Activated CD4-positive, alpha-beta T cell treated with anti-CD3 and anti-CD28 coated beads, Interleukin-2, amount 50 U/mL, for 1 hour (primary cell): ENCODE measurements at places on chromosomes 2 and 18.

- no peak for DNase-seq
Observed at GRCh38 chr18:45741056-45741455, 17.1 kb downstream of the SLC14A1 start.

DNA sequence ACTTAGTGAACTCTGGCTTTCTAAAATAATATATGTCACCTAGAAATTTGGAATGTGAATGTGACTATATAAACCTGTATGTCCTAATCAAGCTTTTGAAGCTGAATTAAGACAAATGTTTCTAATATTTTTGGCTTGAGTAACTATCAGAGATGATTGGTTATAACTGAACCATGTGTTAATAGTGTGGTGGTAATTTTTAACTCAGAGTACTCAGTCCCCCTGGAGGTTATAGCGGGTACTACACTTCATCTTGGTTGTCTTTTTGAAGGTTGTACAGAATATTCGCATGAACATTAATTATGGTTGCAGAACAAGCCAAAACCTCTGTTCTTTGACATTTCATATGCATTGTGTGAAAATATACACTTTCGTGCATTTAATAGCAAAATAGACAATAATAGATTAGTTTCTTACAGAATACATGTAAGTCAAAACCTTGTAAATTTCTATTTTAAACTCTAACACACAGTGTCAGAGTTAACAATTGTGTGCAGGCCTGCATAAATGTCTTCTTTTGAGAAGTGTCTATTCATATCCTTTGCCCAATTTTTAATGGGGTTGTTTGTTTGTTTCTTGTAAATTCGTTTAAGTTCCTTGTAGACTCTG, 86.0 kb downstream of the OSBPL6 start:
- DNase-seq: peak; percentile 9

- DNase-seq: no peak
Observed at GRCh38 chr2:17594533-17595401, 54.3 kb downstream of the VSNL1 start.

DNA sequence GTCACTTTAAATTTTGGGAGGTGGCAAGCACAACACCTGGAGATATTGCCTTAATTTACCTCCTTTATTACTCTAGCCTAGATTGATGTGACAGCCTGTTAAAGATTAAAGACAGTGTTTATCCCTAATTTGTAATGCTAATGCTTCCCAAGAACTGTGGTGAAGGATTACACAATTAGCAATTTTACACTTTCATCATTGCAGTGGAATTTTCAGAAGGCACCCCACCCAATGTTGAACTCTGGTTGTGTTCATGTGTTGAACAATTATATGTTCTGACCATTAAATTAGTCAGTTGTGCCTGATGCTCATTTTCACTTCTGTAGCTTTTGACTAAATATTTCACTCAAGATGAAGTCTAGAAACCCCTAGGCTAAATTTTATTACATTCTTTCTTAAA, 317.1 kb upstream of the CWC22 start:
- DNase-seq: no peak

- no peak for DNase-seq
Observed at GRCh38 chr18:10405014-10405493, 49.4 kb upstream of the APCDD1 start.

- no peak for DNase-seq
Observed at GRCh38 chr2:42239289-42239661, 70.1 kb downstream of the EML4 start.

GRCh38 chr2:210818473-210818872, 262.1 kb downstream of the CPS1 start:
- no peak for DNase-seq

- no peak for DNase-seq
Observed at GRCh38 chr2:69499966-69500365, 62.7 kb upstream of the NFU1 start.

GRCh38 chr2:133484106-133484505, 84.2 kb downstream of the NCKAP5 start:
- no peak for DNase-seq

DNA sequence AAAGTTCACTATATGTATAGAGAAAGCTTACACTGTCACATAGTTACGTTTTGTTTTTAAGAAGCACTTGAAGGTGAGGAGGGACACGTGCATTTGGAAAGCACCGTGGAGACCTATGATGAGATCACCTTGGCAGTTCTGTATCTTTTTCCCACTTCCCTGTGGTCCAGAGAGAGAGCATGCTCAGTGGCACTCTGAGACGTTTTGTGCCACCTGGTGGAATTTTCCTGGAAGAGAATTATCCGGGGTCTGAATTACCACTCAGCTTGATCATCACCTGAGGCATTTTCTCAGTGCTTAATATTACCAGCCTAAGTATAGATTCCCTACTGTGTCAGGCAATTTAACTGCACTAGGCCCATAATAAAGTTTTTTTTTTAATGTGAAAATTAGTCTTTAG, 469.4 kb upstream of the SMIM21 start:
- DNase-seq: no peak

- no peak for DNase-seq
Observed at GRCh38 chr18:49247781-49248180, 212.7 kb downstream of the DYM start.

- no peak for DNase-seq
Observed at GRCh38 chr2:167509586-167509985, 621.3 kb downstream of the XIRP2 start.
